ENCODE measurements at places on chromosomes 2 and 18.

DNA sequence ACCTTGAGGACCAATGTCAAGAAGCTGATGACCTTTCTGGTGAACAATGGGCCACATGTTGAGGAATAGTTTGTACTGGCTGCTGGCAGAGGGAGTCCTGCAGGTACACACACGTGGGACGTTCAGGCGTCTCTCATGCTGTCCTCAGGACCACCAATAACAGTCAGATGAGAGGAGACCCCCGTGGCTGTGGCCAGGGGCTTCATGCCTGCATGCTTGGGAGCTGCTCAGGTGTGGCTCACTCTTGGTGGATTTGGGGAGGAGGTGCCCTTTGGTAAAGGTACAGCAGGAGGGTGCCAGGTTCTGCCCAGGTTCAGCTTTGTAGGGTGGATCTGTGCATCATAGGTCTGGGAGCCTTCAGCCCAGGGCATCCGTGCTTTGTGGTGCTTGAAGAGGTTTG lies 62.9 kb upstream of the PXDN start:
- DNase-seq, result no peak

DNA sequence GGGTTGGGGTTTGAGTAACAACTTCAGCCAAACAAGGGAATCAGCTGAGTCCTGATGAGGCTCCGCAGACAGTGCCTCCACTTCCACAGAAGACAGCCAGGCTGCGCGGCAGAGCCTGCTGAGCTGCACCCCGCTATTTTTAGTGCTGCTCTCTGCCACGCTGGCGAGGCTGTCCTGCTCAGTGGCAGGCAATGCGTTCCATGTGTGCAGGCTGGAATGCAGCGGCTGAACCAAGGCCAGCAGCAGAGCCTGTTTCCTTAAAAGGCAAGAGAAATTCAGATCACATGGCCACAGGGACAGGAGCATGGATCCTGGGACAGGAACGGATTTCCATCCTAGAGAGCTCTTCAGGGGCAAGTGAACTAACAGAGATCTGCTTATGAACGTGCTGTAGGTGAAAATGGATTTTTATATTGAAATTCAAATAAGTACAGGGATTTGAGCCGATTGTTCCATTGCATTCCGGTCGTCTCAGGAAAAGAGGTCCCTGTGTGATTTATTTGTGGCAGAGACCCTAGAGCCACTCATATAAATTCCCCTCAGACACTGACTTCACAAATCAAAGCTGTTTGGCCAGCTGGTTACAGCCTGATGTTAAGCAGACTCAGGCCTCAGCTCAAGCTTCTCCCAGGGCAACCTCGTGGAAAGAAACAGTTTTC lies 98.7 kb downstream of the COL6A3 start:
- DNase-seq, result no peak

GRCh38 chr18:49842656-49843055 lies 29.3 kb upstream of the ACAA2 start:
- no peak for DNase-seq

- DNase-seq, result no peak
Observed at GRCh38 chr18:710418-711300, 1.8 kb downstream of the ENOSF1 start.

- DNase-seq, result no peak
Observed at GRCh38 chr2:68889021-68889420, 17.8 kb upstream of the BMP10 start.

- no peak for DNase-seq
Observed at GRCh38 chr2:134155134-134155533, 98.7 kb upstream of the MGAT5 start.

- DNase-seq, result no peak
Observed at GRCh38 chr2:201983800-201984199, 49.9 kb upstream of the FZD7 start.

DNA sequence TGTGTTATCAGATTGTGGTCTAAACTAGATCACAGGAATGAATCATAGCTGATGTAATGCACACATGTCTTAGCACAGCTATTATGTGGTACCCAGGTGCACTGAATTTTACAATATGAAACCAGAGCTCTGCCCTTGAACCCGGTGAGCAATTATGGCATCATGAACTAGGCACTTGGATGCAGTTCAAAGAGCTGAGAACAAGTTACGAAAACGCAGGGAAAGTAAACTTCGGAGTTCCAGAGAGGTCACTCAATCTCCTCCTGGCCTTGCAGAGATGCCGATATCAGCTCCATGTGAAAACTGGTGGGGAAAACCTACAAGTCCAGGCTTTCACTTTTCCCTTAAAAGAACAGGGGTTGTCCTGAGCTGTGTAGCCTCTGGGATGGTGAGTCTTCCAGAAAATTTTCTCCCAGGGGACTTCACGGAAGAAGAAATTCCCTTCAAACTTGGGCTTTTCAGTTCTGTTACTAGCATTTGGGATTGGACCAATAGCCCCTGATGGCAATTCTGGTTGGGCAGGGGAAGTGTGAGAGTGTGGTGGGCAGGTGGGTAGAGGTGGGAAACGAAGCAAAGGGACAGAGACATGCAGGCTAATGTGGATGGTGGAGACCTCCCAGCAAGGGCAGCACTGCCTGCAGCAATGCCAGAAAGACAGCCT lies 71.1 kb upstream of the SH3BP4 start:
- peak; percentile 97 for DNase-seq
